Left renal cortex interstitium (tissue), 4 donors: ENCODE measurements at places on chromosomes 11 and 22.

DNA sequence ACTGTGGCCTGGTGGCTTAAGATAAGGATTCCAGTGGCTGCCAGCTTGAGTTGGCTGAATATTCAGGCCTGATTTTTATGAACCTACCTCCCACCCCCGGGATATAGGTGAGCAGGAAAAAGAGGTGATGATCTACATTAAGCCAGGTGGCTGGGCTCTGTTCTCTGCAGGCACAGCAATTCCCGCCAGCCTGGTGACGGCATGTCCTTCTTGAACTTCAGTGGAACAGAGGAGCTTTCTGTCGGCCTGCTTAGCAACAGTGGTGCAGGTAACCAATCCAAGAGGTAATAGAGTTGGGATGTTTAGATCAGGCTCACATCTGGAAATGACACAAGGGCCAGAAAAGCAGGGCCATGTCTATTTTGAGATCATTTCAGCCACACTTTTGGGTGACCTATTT, 68.7 kb downstream of the DEPDC5 start:
- no peak for DNase-seq

DNA sequence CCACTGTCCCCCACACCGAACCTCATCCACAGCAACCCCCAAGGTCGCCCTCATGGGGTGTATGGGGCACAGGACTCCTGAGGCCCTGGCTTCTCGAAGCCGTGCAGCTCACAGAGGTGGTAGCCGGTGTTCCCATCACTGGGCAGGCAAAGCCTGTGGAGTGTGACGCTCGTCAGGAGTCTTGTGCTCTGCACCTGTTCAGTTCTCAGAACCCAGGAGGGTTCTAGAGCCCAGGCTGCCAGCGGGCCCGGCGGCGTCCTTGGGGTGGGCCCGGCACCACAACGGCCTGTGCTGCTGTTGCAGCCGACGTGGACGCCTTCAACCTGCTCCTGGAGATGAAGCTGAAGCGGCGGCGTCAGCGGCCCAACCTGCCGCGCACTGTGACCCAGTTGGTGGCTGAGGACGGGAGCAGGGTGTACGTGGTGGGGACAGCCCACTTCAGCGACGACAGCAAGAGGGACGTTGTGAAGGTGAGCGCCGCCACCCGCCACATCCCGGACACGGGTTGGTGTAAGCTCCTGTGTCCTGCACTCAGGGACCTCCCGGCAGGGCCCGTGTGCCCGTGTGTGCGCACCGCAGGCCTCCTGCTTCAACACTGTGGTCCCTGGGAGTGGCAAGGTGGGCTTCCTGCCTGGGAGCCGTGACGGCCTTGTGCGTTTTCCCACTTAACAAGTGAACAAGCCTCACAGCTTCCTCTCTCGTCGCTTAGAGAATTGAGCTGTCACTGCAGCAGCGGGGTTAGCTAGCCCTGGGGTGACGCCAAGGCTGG, 6.6 kb upstream of the SELENOO start:
- no peak for DNase-seq

DNA sequence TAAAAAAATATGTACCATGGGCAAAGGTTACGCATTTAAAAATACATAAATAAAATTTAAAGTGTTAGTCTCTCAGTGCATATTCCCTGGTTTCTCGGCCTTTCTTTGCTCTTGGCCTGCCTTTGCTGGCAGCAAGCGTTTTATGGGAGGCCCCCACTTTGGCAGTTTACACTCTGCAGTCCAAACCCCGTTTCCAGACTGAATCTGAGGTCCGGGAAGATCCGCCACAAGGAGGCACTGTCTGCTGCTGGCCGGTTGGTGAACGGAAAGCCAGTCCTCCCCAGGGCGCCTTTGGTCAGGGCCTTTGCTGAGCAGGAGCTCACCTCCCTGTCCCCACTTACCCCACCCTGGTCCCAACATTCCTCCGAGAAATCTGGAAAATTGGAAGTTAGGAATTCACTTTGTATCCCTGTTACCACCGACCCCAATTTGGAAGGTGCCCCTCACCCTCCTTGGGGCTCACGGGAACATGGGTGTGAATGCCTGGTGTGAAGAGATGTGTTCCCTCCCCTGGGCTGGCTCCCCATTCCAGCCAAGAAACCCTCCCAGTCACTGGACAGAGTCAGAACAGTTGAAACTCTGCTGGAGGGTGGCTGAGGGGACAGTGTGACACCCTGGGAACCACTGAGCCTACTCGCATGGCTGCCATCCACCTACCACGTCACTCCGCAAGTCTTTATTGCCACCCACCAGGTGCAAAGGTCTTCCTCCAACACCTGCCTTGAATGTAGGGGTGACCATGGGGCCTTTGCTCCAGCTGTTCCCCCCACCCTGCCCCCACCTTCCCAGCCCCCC, 9.4 kb upstream of the SF1 start:
- DNase-seq: no peak

DNA sequence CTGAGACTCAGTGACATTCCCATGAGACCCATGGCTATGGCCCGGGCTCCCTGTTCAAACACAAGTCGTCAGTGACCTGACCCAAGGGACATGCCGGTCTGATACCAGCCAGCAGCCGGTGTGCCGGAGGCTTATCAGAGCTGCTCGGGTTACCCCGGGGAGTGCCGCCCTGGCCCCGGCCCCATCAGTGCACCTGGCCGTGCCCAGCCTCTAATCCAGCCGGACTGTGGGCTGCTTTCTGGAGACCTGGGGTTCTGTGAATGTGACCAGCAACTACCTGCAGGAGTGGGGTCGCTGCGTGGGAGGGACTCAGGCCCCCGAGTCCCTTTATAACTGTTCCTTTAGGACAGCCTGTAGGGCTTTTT, 52.7 kb downstream of the LINC01488 start:
- DNase-seq: no peak

GRCh38 chr11:128323381-128323780, 264.0 kb downstream of the ETS1 start:
- DNase-seq: no peak

DNA sequence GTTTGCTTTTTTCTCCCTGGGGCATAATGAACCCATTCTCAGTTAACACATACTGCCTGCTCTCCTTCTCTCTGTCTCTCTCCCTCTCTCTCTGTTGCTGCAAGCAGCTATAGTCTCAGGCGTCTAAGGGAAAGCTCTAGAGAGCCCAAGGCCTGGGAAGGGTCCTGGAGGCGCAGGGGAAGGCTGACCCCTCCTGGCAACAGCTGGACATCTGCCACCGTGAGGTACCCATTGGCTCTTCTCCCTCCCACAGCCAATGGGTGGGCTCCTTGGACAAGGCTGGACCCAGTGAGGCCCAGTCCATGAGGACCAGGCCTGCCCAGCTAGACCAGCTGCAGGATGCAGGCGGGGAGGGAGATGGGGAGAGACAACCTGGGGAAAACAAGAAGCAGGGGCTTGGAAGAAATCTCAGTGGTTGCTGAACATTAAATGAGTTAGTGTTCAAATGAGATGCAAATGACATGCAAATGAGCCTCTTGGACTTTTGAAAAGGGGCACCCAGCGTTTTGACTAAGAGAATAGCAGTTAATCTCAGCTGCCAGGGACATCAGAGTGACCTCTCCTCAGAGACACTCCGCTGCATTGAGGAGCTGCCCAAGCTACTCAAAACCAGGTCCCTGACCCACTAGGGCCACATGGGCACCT, 349.7 kb downstream of the BUD13 start:
- DNase-seq: no peak

DNA sequence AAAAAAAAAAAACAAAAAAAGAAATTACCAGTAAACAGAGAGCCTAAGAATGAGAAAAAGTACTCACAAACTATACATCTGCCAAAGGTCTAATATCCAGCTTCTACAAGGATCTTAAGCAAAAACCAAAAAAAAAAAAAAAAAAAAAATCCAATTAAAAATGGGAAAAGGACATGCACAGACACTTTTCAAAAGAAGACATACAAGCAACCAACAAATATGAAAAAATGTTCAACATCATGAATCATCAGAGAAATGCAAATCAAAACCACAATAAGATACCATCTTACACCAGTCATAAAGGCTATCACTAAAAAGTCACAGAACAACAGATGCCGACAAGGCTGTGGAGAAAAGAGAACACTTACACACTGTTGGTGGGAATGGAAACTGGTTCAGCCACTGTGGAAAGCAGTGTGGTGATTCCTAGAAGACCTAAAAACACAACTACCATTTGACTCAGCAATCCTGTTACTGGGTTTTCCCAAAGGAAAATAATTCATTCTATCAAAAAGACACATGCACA, 18.3 kb downstream of the MS4A6A start:
- DNase-seq: no peak

DNA sequence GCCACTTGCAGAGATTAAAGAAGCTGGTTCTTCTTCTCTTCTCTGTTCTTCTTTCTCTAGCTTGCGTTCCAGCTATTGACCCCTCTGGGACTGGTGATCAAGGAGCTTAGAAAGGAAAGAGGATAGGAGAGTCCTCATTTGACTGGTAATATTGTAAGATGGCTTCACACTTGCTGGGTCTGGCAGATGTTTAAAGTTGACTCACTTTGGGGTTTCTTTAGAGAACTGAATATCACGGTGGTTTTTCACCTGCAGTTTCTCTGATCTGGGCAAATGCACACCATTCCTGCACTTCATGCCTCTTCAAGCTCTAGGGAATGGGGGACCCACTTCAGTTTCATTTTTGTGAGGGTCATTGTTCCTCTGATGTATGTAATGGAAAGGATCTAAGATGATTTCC, 41.8 kb upstream of the DEUP1 start:
- no peak for DNase-seq

DNA sequence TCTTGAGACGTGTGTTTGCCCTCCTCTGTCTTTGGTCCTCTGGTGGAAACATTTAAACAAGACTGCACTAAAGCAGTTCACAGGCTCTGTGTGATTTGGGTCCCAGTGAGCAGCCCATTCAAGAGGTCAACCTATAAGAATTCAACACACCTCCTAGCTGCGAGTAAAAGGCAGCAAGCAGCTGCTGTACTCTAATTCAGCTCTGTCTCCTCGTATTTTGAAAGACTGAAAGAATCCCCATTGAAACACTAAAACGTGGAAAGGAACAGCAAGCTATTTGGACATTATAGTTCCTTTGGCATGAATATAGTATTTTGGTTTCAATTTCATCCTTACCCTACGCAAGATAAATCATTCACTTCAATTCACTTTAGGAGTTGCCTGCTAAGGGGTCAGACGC, 1046.7 kb downstream of the DLG2 start:
- DNase-seq: no peak

- peak; percentile 78 for DNase-seq
Measured at GRCh38 chr11:10304495-10305261, at the start of gene ADM. TSS of gene ADM (plus strand) at chr11:10305073. CDS start at chr11:10305701, 628 bp downstream.

GRCh38 chr11:113764527-113765219, 8.8 kb downstream of the ZW10 start:
- DNase-seq: no peak

DNA sequence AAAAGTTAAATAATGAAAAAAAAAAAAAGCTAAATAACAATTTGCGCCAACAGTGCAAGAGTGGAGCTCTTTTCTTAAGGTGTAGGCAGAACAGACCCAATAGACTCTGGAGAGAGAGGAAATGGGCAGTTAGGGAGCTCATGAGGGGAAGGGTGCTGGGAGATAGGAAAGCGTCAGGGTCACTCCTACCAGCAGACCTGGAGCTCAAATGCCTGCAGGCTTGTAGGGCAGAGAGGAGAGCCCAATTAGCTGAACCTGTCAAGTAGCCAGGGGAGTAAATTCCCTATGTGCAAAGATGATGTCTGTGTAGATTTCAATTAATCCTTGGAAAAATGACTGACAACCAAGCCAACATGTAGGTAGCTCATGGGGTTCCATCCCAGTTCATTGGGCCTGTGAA, 73.0 kb downstream of the RAB30 start:
- no peak for DNase-seq

DNA sequence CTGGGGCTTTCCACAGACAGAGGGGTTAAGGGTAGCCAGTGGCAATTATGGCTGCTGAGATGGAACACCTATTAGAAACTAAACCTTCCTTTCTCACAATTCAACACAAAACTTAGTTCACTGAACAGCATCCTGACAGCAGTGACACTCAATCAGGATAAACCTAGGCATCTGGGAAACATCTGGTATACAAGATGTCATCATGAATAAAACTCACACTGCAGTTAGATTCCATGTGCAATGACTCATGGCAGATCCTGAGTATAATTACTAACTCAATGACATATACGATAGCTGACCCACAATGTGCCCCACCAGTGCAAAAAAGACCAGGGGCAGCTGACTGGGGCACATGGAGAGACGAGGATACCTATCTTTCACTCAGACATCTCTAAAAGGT, 17.7 kb downstream of the RBFOX2 start:
- no peak for DNase-seq
